ENCODE measurements at places on chromosomes 6 and 20. TPM values are rescaled to one million over a fixed set of nuclear protein-coding genes. Genes with fewer than 3 reads are reported as not detected.
A peak's percentile ranks its signal among the peaks of the same experiment; 100 is the strongest.

BMP6 gene
- total RNA-seq, result 4.9 TPM

TMEM170B gene
- total RNA-seq, result 51.8 TPM

CALHM5 gene
- total RNA-seq, result 0.41 TPM

KIF13A gene
- total RNA-seq, result 16.3 TPM

DEFB115 gene
- total RNA-seq, result not detected

IYD gene
- not detected for total RNA-seq

GRCh38 chr20:18983796-18984195 lies 170.2 kb downstream of the SCP2D1 start:
- no peak for DNase-seq

DNA sequence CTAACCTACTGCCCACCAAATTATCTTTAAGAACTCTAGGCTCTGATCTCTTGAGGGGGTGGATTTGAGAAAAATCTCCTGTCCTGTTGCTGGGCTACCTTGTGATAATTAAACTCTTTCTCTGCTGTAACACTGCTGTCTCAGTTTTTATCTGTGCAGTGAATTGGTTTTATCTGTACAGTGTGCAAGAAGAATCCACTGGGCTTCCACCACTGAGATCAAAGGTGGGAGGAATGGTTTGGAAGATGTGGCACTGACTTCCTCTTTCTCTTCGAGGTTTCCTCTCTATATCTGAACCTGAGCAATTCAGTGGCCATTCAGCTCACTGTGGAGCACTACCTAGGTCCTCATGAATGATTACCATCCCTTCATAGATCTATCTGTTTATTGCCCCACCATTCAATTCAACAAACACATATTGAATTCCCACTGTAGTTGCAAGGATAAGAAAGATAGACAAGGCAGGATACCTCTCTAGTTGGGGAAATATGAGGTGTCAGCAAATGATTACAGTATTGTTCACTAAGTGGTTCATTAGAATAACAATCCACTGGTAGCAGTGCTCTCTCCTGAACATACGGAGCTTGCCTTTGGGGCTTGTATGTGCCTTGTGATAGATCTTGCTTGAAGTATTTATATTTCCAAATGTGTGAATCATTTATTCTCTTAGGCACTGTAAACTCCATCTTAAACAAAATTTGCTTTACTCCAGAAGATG lies 172.1 kb upstream of the ARG1 start:
- no peak for DNase-seq

GRCh38 chr20:4071178-4071693 lies 55.9 kb upstream of the RNF24 start:
- no peak for DNase-seq

GRCh38 chr20:25253606-25254275 lies 5.9 kb downstream of the PYGB start:
- DNase-seq, result no peak

DNA sequence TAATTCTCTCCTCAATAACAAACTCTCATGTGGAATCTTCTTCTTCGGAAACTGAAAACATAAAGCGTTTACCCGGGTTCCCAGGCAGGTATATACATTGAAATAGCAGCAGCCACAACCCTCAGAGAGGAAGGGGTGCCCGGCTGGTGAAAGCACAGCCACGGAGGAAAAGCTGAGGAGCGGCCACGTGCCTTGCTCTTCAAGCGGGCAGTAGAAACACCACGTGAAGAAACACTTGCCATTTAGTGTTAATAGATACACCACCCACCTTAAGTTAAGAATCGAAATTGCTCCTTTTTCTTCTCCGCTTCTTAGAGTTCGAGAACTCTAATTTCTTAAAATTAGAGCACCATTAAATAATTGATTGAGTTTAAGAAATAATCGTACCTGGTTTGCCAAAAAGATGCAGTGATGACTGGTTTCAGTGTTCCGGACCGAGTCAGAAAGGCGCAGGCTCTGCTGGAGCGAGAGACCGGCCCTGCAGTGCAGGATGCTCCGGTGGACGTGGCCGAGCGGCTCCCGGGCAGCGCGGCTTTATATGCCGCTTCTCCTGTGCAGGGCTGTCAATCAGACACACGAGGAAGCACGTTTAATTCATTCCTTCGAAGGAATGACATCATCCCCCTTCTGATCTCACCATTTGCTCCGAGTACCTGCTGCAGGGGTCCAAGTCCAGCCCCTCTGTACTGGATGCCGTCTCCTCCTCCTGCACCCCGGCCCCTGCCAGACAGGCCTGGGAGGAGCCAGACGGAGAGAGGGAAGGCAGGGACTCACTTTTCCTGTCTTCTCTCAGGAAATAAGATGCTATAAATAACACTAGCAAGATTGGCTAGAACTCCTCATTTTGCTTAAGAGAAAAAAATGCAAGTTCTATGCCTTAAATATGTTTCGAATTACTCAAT lies at the start of gene THBS2:
Gene THBS2, minus strand, starts transcription at position 510 of the 902 bp plus-strand sequence. CDS start 3,062 bp downstream, outside the sequence.
- peak; percentile 41 for DNase-seq

Data from frontal cortex (tissue), 4 donors.